CD4-positive, alpha-beta T cell treated with Interleukin-17A for 1 hour (primary cell): ENCODE measurements at places on chromosomes 16 and 17.

DNA sequence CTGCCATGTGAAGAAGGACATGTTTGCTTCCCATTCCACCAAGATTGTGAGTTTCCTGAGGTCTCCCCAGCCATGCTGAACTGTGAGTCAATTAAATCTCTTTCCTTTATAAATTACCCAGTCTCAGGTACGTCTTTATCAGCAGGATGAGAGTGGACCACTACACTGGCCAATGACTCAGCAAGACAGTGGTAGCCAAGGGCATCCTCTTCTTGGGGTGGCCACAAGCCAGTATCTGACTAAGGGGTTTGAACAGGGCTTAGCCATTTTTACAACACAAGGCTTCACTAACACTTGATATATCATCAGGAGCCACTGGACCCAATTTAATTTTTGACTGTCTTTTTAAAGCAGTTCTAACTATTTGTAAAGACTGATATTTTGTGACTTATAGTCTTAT is 21.1 kb upstream of the KRT24 start:
- DNase-seq, result no peak

DNA sequence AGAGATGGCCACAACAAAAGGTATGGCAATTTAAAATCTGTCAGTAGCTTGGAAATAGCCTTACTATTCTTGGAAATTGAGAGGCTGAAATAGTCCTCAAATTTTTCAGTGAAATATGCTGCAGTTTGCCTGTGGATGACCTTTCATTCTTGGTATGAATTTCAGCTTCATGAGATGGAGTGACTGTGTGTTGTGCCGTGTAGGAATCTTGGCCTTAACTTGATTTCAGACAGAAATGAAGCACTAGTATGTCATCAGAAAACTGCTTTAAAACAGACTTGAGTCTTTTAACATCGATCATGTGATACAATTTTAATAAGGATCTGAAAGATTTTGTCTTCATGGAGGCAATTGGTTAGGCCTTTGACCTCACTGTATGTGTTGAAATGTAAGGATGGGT is 247.2 kb downstream of the CNTNAP4 start:
- DNase-seq, result no peak

GRCh38 chr17:46199379-46199778 is 6.2 kb upstream of the KANSL1 start:
- no peak for DNase-seq

DNA sequence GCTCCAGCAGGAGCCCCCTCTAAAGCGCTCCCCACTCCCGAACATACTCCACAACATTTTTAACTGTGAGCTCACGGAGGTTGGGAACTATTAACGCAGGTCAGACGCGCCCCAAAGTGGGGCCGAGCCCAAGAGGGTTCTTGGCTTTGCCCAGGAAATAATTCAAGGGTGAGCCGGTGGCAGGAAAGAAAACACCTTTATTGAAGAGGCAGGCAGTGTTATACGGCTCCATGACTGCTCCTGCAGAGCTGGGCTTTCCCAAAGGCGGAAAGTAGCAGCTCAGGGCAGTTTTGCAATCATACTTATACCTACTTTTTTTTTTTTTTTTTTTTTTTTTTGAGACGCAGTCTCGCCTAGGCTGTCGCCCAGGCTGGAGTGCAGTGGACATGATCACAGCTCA is 6.2 kb downstream of the ADCY9 start:
- DNase-seq, result no peak

DNA sequence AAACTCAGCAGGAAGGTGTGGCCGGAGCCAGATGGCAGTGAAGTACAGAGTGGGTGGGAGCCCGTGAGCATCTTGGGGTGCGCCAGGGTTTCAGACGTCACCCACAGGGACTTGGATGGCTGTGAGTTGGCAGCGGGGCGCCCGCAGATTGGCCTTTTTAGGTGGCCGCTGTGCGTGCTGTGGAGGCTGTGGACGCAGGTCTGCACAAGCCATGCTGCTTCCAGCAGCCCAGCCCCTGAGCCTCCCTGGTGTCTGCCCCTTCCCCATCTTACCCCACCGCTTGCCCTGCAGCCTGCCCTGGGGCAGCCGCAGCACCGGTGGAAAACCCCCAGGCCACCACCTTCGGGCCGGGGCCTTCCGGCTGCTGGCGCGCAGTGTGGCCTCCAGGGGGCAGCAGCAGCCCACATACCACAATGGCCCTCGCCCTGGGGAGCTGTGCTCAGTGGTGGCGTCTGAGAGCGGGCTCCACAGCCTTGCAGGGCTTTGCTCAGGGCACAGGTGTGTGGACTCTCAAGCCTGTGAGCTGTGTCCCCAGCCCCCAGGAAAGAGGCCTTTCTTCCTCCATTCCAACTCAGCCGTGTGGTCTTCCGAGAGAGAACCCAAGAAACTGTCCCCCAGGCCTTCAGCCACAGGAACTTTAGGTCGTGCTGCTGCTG is 11.8 kb downstream of the ENDOV start:
- DNase-seq, result peak; percentile 89

DNA sequence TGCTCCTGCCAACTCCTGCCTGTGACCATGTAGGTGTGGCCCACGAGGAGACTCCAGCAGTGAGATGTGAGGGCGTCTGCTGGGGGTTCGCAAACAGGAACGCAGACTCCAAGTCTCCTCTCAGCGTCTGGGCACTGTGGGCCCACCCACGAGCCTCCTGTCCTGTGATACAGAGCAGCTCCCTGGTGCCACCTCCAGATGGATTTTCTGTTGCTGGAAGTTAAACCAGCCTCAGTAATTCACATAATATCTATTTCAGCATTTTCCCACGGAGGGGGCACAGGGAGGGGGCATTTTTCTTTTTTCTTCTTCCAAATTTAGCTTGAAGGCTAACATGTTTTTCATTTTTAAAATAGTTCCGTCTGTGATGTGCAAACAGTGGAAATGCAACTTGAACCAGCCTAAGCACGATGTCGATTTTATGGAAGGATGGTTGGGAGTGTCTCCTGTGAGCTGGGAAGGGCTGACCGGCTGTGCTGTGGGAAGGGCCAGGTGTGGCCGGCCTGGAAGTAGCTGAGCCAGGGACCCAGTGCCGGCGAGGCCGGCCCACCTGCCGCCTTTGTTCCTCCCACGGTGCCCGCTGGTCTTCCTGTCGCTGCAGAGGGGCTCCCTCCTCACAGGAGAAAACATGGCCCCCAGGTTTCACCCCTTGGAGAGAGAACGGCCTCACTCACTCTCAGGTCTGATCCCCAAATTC is 3.9 kb upstream of the RAB40B start:
- DNase-seq, result no peak

- no peak for DNase-seq
These were observed 127.1 kb downstream of the CDH13 start for GRCh38 chr16:82753821-82754220.

DNA sequence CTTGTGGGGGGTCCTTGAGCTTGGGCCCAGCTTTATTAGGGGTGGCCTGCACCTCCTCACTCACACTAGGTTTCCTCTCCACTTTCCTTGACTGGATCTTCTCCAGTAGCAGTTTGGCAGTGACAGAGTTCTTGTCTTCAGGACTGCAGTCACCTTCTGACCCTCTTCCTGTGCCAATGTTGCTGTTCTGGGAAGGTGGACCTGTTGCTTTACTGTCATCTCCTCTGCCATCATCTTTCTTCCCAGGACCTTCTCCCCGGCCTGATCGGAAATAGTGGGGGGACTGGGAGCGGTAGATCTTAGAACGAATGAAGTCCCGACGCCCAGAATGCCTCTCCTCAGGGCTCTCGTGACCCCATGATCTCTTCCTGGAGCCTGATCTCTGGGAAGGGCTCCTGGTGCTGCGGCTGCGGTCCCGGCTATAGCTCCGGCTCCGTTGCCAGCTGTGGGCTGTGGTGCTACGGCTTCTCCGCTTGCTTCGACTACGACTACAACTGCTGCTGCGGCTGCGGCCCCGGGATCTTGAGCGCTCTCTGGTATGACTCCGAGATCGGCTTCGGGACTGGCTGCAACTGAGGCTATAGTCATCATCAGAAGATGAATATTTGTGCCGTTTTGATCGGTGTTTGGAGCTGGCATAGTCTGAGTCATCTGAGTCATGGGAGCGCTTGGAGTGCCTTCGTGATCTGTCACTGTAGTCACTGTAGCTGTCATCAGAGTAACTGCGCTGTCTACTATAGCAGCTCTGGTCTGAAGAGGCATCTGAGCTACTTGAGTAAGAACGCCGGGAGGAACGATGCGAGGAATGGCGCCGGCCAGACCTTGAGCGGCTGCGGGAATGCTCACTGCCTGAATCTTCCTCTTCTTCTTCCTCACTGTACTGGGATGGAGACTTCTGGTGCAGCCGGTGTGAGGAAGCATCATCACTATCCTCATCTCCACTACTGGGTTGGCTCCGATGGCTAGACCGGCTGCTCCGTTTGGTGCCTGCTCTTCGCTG is 9.5 kb upstream of the ITGA2B start:
- no peak for DNase-seq

- no peak for DNase-seq
These were observed 339 bp downstream of the N4BP1 start for GRCh38 chr16:48609652-48610029.

- DNase-seq, result peak; percentile 81
These were observed 4.6 kb downstream of the ZSCAN10 start for GRCh38 chr16:3094289-3095027.

DNA sequence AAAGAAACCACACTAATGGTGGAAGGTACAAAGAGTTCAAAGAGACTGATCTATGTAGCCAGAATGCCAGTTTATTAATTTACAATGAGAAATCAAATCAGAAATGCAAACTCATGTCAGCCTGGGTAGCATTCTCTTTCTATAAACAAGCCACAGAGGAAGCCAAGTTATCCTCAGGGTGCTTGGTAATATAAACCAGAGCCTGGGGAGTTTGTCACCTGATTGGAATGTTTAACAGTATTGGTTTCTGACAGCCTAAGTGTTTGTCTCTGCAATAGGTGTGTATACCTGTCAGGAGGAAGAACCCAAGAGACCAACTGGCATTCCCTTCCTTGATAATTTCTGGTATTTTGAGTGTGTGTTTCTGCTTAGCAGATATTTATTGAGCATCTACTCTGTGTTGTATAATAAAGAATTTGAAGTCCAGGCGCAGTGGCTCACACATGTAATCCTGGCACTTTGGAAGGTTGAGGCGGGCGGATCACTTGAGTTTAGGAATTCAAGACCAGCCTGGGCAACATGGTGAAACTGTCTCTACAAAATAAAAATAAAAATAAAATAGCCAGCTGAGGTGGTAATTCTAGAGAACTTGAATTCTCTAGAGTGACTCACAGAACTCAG is 3.1 kb upstream of the C17orf58 start:
- DNase-seq, result no peak

DNA sequence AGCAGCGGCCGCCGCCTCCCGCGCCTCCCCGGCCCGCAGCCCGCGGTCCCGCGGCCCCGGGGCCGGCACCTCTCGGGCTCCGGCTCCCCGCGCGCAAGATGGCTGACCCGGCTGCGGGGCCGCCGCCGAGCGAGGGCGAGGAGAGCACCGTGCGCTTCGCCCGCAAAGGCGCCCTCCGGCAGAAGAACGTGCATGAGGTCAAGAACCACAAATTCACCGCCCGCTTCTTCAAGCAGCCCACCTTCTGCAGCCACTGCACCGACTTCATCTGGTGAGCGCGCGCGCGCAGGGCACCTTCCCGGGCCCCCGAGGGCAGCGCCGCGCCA is 258 bp downstream of the PRKCB start:
- no peak for DNase-seq

DNA sequence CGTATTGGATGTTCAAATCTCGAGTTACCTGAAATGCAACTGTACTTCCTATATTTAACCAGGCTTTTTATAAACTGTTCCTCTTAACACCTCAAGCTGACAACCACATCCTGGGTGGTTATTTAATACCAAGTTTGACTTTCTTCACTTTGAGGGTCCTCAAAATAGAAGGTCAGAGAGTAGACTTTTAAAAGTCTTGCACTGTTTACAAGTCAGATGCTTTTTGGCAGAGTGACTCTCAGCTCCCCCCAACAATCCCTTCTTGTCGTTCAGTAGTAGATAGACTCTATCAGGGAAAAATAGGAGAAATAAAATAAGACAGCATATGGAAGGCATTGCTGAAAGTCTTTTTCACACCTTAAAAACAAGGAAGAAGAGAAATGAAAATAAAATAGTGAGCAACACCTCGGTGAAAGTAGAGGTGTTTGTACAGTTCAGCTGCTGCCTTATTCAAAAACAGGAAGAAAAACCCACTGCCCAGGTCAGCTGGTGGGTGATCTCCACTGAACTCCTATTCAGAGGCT is 650.4 kb downstream of the WWOX start:
- DNase-seq, result peak; percentile 49

- no peak for DNase-seq
These were observed 7.0 kb upstream of the ZKSCAN2 start for GRCh38 chr16:25264597-25264996.

DNA sequence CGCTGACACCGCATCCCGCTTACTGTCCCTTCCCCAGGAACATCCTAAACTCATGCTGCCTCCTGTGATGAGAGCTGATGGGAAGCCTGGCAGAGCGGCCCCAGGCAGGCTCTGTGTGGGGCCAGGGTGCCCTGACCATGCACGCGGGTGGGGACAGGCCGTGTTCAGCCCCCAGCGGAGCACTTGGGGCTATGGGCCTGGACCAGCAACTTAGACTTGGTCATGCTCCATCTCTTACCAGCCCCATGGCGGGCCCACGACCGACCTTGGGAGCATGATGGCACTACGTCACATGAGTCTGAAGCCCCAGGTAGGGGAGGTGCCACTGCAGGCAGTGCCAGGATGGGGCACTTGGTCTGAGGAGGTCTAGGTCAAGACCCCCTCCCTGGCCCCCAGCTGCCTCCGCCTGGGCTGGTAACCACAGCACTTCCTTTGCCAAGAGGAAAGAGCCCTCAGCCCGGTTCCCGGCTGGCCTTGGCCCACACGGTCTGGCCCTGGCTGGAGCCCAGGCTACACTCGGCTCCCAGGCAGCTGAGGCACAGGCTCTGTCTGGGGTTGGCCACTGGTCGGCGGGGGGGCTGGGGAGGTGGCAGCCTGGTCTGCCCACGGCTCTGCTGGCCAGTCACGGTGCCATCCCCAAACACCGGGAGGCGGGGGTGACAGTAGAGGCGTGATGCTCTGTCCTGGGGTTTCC is 25.7 kb downstream of the BAHCC1 start:
- no peak for DNase-seq

DNA sequence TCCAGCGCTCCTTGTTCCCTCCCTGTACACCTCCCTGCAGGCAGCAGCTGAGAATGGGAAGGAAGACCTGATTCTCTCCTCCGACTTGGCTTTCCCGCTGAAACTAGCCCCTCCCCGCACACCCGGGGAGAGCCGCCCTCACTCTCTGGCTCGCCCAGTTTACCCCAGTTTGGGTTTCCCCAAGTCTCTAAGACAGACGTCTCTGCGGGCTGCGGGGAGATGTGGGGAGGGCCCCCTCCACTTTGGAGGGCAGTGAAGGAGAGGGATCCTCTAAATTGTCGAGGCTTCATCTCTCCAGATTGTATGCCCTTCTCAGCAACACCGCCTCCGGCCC is 797 bp downstream of the GRB7 start:
- DNase-seq, result peak; percentile 66

GRCh38 chr16:87062569-87063442 is 254.4 kb downstream of the C16orf95 start:
- DNase-seq, result peak; percentile 23
